ENCODE measurements at places on chromosomes 3 and 15.

- no peak for DNase-seq
Measured at GRCh38 chr3:5300638-5301037, 113.1 kb downstream of the EDEM1 start.

DNA sequence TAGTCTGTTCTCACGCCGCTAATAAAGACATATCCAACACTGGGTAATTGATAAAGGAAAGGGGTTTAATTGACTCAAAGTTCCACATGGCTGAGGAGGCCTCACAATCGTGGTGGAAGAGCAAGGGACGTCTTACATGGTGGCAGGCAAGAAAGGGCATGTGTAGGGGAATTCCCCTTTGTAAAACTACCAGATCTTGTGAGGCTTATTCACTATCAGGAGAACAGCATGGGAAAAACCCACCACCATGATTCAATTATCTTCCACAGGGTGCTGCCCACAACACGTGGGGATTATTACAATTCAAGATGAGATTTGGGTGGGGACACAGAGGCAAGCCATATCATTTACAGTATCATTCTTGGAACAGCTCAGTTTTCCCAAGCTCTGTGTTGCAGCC lies 268.0 kb downstream of the SUCLG2 start:
- DNase-seq = no peak

DNA sequence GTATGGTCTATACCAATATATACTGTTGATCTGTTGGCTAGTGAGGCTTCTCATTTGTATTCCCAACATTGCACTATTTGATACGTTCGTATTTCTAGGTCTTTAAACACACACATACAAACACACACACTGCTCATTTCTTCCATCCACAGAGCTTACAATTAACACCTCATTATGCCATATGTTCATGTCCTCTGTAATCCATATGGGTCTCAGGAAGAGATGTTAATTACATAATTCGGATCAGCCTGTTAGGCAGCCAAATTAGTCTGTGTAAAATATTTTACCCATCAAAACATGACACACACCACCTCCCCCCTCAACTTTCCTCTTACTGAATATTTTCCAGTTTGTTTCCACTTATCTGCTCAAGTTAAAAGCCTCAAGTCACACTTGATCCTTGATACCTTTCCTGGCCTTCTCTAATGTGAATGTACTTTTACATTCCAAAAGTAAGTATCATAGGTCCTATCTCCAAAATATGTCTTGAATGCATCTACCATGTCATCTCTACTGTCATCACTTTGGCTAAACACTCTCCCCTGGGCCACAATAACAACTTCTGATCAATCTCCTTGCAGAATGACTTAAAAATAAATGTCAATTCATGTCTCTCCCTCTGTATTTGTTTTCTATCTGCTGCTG lies 28.2 kb downstream of the EOGT start:
- no peak for DNase-seq

DNA sequence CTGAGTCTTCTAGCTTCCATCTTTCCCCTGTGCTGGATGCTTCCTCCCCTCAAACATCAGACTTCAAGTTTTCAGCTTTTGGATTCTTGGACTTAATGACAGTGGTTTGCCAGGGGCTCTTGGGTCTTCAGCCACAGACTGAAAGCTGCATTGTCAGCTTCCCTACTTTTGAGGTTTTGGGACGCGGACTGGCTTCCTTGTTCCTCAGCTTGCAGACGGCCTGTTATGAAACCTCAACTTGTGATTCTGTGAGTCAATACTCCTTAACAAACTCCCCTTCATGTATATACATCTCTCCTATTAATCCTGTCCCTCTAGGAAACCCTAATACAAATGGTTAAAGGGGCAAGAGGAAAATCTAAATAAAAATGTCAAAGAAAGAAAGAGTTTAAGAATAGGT lies 100.1 kb downstream of the ABI3BP start:
- DNase-seq = no peak

DNA sequence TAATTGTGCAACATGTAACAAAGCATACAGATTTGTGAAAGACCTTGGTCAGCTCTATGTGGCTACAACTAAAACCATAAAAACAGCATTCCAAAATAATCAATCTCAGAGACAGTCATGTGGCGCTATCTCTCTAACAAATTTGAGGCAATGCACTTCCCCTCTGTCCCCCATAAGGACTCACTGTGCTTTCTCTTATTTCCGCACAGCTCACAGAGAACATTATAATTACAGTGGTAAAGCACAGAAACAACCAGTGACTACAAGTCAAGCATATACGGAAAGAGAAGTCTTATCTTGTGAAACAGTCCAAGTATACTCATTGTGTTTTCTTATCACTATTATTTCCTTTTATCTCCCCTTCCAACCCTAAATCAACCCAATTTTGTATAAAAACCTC lies 64.3 kb downstream of the RYK start:
- no peak for DNase-seq

GRCh38 chr3:89289574-89290190 lies 182.3 kb downstream of the EPHA3 start:
- DNase-seq = no peak
